NCI-H524 treated with DMSO at 0.1 percent for 48 hours (cell line): ENCODE measurements at places on chromosomes 13 and 19.

GRCh38 chr19:36152019-36152351, 262 bp downstream of the COX7A1 start:
- no peak for DNase-seq

GRCh38 chr13:112452380-112453206, 76.4 kb downstream of the SPACA7 start:
- DNase-seq = no peak

- DNase-seq = no peak
Observed at GRCh38 chr13:49319551-49319950, 71.8 kb downstream of the CDADC1 start.

DNA sequence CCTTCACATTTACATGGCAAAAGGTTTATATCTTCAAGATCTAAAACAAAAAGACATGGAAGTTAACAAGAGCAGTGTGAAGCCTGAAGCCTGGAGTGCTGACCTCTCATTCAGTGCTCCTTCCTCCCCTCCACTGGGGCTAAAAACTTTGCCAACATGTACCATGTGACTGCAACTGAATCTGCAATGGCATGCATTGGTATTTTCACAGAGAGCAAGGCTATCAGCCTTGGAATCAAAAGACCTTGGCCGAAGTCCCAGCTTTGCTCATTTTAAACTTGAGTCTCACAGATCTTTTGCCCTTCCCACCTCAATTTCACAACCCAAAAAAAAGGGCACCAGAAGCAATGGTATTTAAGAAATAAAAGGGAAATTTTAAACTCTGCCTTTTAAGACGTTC, 325.1 kb downstream of the DCT start:
- DNase-seq = no peak

- DNase-seq = no peak
Observed at GRCh38 chr13:19606152-19606551, 27.3 kb upstream of the MPHOSPH8 start.

GRCh38 chr19:1069009-1069779, 2.2 kb downstream of the ARHGAP45 start:
- DNase-seq = no peak

DNA sequence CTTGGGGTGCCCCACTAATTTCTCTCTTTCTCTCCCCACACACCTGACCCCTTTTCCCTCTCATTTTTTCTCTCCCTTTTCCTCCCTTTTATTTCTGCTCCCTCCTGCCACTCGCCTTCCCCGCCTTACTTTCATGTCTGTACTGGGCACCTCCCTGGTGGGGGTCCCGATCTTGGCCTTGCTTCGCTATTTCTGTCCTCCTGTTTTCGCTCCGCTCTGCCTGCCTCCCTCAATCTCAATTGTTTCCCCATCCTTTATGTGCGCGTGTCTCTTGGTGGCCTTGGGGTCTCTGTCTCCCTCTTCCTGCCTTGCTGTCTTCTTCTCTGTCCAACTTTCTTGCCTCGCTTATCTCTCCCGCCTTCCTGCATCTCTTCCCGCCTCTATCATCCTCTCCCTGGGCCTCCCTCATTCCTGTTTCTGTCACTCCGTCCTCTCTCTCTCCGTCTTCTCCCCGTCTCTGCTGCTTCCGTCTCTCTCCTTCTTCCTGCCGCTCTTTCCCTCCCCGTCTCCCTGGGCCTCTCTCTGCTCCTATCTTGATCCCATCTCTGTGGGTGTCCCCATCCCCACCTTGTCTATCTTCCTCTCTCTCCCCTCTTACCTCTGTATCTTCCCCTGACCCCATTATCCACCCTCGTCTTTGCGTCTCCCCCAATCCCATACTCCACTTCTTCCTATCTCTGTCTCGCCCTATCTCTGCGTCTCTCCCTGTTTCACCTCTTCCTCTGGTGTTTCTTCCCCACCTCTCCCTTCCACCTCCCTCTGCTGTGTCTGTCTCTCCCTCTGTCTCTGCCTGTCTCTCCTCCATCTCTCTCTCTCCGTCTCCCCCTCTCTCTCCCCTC, 4.0 kb downstream of the GRIN2D start:
- DNase-seq = no peak
